ENCODE measurements at places on chromosomes 5 and 9.

DNA sequence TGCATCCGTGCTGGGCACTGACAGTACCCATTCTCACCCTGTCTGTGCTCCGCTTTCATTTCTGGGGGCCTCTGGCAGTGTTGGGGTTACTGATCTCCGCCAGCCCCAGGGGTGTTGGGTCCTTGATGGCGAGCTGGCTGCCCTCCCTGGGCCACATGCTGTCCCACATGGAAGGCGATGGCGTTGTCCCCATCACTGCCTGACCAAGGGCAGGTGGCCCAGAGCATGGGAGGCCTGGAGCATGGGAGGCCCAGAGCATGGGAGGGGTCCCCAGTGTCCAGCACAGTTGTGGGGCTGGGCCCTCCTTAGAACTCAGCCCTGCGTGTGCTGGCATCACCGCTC lies 50.9 kb downstream of the RXRA start:
- no peak for DNase-seq

GRCh38 chr5:53418409-53418808 lies 62.0 kb upstream of the FST start:
- DNase-seq, result no peak

DNA sequence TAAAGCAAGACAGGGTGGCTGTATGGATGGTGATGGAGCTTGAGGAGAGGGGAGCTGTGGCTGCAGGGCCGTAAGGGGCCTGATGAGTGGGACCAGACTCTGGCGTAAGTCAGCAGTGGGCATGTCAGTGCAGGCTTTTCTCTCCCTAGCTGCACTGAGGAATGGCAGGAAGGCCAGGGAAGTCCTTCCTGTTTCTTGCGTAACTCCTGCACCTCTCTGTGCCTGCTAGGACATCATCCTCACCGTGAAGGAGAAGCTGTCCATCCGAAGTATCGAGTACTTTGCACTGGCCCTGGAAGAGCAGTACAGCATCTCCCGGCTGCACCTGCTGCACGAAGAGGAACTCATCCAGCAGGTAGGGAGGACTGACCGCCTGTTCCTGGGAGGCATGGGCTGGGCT lies 24.1 kb upstream of the TRMT10B start:
- no peak for DNase-seq

DNA sequence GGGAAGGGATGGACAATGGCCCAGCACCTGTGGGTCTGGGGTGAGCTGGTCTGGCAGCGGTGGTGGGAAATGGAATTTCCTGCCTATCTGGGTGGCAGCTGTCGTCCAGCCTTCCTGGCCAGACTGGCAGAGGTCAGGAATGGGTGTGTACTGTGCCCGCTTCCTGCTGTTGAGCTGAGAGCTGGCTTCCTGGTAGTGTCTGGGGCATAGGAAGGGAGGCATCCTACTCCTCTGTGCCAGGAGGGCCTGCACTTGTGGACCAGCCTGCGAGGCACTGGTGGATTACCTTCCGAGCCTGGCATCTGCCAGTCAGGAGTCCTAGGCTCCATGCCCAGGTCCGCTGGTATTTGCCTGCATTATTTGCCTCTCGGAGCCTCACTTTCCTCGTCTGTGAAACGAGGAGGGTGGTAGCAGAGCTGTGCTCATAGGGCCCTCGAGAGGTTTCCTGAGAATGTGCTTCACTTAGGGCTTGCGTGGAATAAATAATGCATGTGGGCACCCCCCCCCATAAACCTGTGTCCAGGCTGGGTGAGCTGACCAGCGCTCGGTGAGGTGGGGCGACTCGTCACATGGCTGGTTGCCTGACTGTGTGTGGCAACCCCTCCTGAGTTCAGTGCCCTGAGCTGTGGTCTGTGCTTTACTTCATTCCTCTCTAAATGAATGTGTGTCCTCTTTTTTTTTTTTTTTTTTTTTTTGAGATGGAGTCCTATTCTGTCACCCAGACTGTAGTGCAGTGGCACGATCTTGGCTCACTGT lies 47.7 kb downstream of the HMCN2 start:
- no peak for DNase-seq

DNA sequence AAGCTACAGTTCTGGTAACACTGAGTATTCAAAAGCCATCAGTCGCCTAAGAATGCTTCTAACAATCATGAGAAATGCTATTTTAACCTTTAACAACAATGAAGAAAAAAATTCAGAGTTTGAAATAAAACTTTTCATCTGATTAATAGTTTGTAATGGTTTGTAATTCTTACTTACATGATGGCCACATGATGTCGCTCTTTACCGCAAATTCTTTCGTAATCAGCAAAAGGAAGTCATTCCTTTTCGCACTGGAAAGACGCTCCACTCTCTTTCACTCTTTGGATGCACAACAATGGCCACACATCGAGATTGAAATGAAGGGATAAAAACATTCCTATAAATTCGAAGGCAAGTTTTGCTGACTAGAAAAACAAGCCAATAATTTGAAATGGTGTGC lies at the start of gene PCDHA7:
TSS of gene PCDHA7 (plus strand) at position 277 of the 400 bp plus-strand sequence. CDS start at position 392, 115 bp downstream.
- DNase-seq, result no peak

DNA sequence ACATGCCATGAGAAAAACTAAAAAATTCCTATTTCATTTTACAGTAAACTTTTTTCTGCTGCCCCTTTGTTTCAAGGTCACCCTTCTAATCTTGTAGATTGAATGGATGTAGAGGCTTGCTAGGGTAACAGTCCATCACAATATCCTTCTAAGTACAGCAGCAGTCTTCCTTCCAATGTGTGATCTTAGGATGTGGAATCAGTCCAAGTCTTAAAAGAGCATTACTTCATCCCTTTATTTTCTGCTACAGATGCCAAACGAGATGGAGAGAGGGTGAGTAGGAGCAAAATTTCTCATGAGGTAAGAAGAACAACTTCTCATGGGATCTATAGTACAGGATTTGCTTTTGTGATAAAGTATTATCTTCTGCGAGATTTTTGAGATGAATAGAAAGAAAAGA lies 704 bp upstream of the IL33 start:
- no peak for DNase-seq
